ENCODE measurements at places on chromosomes 1 and 21.

GRCh38 chr1:184272175-184272866 lies 114.5 kb upstream of the C1orf21 start:
- no peak for DNase-seq

DNA sequence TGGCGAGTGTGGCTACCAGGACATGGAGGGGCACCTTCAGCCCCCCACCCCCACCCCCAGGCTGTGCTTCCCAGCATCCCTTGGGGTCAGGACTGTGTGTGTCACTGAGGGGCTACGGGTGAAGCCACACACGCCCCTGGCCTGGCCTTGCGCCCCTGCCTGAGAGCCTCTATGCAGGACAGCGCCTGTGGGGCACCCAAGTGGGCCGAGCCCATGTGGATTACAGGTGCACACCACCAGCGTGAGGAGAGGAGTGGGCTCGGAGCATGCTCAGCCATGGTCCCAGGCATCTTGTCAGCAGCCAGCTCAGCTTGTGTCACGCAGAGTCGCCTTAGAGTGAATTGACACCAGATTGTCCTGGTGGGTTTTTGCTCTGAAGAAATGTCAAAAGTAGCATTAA lies 27.9 kb downstream of the FAAP20 start:
- DNase-seq = no peak

- DNase-seq = no peak
These were observed 55.7 kb downstream of the PCSK9 start for GRCh38 chr1:55095095-55095494.

- DNase-seq = no peak
These were observed 238.0 kb downstream of the NTNG1 start for GRCh38 chr1:107378866-107379265.

DNA sequence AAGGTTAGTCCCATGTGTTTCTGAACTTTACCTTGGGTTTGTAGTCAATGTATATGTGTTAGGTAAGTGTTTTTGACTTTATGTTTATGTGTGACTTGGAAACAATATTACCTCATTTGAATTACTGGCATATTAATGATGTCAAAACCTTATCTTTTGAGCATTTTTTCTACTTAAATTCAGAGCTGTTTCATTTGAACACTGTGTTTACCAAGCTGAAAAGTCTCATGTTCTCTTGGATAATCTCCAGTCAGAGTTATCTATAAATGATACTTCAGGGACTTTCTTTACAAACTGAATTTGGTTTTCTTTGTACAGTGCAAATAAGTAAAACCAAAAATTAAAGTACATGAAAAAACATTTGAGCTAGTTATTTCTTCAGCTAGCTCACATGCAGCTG lies 30.0 kb downstream of the ADAMTS1 start:
- no peak for DNase-seq

DNA sequence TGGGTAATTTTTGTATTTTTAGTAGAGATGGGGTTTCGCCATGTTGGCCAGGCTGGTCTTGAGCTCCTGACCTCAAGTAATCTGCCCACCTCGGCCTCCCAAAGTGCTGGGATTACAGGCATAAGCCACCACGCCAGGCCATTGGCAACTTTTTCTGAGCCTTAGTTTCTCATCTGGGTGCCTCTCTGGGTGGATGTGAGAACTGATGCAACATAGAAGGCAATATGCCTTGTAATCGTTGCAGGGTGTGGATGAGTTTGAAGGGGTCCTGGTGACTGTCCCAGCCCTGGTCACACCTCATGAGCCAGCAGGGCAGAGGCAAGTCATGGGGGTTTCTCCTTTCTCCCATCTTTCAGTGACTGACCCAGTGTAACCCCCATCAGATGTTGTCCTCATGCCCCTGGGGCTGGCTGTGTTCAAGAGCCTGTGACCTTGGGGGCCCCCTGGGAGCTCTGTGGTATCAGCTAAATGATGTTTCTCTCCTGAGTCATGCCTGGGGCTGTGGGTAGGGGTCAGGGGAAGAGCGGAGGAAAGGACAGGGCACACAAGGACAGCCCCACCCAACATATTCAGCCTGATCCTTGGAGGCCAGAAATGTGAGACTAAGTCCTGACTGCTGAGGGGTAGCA lies 3.6 kb downstream of the COL9A2 start:
- DNase-seq = no peak

DNA sequence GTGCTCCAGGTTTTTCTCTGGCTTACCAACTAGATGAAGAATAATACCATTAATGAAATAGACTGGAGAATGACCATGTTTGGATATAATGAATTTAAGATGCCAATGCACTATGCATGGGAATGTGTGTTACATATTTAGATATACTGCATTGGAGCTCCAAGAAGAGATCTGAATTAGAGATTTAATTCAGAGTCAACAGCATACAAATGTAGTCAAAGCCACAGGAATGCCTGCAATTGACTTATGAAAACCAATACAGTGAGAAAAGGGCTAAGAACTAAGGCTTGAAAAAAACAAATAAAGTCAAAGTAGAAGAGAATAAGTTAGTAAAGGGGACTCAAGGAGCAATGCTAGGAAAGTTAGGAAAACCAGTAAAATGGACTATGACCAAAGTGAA lies 59.1 kb downstream of the USP24 start:
- DNase-seq = no peak

DNA sequence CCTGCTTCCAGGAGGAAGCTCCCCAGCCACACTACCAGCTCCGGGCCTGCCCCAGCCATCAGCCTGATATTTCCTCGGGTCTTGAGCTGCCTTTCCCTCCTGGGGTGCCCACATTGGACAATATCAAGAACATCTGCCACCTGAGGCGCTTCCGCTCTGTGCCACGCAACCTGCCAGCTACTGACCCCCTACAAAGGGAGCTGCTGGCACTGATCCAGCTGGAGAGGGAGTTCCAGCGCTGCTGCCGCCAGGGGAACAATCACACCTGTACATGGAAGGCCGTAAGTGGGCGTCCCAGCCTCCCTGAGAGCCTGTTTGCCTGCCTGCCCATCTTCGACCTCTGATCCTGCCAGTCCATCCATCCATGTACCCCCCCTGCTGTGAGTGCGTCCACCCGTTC lies 3.6 kb downstream of the ECM1 start:
- no peak for DNase-seq

- DNase-seq = no peak
These were observed 249.2 kb upstream of the NFIA start for GRCh38 chr1:60833173-60833572.

DNA sequence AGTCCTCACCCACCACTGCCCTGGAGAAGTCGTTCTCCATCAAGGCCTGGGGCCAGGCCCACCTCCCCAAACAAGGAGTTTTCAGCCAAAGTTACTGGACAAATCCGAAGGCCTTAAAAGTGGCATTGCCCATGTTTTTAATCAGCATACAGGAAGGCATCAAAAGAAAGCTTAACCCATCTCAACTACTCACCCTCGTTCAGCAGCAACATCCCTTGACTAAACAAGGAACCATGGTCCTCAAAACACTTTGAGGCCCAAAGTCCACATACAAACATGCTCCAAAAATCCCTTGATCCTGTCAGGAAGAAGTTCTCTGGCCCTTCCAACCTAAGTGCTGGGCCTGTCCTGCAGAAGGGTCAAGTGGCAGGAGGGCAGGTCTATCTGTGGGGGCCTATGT lies 1.6 kb downstream of the CAPZB start:
- no peak for DNase-seq

All from cortex of kidney (tissue), 1 donor.